ENCODE measurements at places on chromosomes 1 and 21. TPM values are rescaled to one million over a fixed set of nuclear protein-coding genes. Genes with fewer than 3 reads are reported as not detected.

PGBD5 gene
- 1.1 TPM for total RNA-seq

DNA sequence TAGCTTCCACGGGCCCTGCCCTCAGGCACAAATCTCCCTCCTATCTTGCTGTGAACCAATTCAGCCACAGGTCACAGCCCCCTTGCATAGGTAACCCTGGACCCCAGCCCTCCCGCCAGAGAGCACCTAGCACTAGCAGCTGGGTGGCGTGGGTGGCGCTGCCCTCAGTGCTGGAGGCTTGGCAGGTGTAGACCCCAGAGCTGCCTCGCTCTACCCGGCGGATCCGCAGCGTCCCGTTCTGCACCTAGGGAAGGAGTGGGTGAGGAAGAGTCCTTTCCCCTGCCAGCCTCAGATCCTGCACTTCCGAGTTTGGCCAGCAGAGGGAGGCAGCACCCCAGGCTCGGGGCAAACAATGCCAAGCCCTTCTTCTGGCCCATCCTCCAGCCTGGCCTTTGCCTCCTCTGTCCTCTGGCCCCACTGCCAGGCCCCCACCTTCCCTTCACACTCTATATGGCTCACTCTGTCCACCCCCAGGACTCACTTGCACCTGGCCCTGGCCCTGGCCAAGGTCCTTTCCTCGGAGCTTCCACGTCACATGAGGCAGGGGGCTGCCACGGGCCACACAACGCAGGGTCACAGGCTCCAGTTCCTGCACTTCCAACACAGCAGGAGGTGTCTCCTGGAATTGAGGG is 9.0 kb downstream of the IGSF9 start:
- no peak for DNase-seq

DNA sequence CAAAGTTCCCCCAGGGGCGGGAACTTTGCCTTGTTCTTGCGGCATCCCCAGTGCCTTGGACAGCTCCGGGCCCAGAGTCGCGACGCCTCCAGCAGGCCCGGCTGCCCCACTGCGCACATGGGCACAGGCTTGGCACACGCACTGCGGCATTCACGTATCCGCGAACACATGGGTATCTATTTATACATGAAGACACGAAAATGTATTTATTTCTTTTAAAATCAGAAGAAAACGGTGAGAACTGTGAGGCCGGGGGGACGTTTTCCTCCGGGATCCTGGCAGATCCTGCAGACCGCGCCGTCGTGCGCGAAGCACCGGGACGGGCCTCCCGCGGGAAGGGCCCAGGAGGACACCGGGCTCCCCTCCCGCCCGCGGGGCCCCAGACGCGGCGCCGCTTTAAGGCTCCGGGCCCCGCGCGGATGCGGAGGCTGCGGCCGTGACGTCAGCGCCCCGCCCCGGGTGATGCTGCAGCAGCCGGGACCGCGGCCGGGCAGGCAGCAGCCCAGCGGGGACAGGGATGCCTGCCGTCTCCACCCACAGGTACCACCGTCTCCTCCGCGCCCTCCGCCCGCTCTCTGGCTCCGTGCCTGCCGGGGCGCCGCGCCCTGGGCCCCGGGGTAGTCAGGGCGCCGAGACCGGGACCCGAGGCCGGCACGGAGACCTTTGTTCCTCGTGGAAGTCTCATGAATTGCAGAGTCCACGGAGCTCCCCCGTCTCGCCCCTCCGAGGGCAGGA is at the start of gene SLC45A1:
TSS of gene SLC45A1 (plus strand) at position 468 of the 735 bp plus-strand sequence. CDS start 6,216 bp downstream, outside the sequence.
- no peak for DNase-seq

TDRD5 gene
- total RNA-seq: not detected

DMRTA2 gene
- not detected for total RNA-seq

ADAMTS5 gene
- 65.0 TPM for total RNA-seq

- DNase-seq: no peak
Observed at GRCh38 chr1:240635466-240636256, 23.7 kb upstream of the GREM2 start.

GRCh38 chr1:66539491-66539890 is 5.5 kb downstream of the SGIP1 start:
- no peak for DNase-seq

FCRL2 gene
- total RNA-seq: not detected

SYF2 gene
- total RNA-seq: 38.4 TPM

TNFRSF8 gene
- not detected for total RNA-seq

RAB3B gene
- total RNA-seq: 8.2 TPM

GSTM3 gene
- 41.4 TPM for total RNA-seq

DNA sequence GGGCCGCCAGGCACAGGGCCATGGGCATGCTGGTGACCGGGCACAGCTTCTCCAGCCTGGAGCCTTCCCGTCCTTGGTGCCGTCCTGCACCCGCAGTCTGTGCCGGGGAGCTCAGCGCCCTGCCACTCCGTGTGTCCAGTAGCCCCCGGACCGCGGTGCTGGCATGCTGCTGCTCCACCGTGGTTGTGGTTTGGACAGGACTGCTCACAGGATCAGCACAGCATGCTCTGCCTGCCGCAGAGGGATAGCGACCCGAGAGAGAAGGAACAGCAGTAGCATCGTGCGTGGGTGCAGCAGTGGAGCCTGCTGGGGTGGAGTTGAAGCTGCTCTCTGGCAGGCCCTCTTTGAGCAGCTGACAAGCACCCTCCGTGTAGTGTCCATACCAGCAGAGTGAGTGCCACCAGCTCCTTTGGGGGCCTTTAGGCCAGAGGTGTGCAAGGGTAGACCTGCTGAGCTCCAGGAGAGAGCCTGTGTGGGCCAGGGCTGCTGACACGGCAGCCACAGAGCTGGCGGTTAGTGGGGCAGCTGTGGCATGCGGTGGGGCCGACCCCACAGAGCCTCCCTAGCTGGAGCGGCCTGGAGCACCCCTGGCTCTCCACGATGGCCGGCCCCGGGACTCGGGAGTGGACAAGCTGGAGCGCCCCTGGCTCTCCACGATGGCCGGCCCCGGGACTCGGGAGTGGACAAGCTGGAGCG is 6.4 kb upstream of the PCBP3 start:
- peak; percentile 82 for DNase-seq

FCRL1 gene
- total RNA-seq: not detected

GRCh38 chr1:165114022-165114888 is 242.3 kb downstream of the LMX1A start:
- no peak for DNase-seq

DTL gene
- 6.7 TPM for total RNA-seq

GRCh38 chr1:31681415-31681814 is 22.4 kb downstream of the COL16A1 start:
- no peak for DNase-seq

- no peak for DNase-seq
Observed at GRCh38 chr1:76507376-76507775, 359.9 kb upstream of the ST6GALNAC5 start.

DNA sequence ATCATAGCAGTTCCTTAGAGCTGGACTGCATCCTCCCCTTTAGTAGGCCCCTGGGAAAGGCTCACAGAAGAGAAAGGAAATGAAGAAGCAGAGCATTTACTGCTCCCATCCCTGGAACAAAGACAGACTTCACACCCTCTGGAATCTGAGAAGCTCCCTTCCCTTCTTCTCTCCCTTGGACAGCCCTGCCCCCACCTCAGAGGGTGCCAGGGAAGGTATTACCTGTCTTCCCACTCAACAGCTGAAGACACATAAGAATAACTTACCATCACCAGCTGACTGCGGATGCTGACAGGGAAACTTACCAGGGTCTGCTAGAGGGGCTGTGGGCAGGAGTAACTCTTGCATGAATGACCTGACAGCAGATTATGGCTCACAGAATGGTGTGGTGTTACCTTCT is 14.1 kb upstream of the FAAH start:
- DNase-seq: no peak

DNA sequence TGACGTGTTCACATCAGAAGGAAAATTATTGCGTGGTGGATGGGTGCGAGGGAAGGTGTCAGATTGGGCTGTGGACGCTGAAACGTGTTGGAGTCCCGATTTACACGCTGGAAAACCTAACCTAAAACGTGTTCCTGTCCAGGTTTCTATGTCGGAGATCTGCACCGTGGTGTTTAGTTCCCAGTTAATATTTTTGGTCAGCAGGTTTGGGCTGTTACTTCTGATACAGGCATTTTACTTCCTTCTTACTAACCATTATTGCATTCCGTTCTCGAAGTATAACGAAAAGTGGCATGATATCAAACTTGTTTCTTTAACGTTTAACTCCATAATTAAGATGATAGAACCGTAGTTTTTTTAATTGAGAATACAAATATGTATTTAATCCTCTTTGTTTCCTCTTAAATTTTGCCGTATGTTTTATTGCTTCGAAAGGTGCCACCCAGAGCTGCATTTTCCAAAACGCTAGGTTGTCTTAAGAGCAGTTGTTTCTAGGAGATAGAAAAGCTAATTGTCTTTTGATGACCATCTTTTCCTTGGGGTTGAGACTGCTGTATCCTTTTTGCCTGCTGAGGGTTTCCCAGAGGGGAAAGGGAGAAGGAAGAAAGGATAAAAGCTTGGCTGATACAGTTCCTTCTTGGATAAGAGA is 1.3 kb downstream of the ADARB1 start:
- no peak for DNase-seq

DNA sequence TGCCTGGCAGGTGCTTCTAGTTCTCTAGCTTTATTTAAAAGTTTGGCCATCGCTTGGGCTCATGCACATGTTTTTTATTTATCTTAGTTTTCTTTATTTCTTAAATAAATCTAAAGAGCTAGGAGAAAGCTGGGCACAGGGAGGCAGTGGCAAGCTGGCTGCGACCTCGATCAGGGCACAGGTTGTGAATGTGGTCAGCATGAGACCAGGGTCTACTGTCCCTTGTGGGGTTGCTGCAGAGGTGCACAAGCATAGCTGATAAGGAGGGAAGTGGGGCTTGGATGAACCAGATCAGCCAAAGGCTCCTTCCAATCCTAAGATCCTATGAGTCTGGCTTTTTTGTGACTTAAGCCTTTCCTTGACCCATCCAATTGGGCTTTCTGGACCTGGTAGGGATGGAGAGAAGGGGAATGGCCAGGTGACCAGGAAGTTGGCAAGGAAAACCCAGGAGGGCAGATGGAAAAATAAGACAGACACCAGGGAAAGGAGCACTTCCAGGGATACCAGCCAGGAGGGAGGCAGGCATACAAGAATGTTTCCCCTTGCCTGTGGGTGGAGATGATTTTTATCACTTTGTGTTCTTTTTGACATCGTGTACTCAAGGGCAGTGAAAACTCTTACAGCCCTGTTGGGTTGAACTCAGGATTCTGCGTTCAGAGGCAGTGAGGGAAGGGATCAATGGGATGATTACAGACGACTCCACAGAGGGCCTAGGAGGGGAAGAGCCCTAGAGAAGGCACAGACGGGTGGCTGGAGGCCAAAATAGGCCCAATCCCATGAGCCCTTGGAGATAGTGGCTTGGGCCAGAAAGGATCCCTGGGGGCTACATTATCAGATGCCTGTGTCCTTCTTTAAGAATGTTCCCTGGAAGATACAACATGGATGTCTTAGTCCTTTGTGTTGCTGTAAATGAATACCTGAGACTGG is 8.5 kb downstream of the CYP4B1 start:
- peak; percentile 62 for DNase-seq

C1QTNF12 gene
- 3.8 TPM for total RNA-seq

DNA sequence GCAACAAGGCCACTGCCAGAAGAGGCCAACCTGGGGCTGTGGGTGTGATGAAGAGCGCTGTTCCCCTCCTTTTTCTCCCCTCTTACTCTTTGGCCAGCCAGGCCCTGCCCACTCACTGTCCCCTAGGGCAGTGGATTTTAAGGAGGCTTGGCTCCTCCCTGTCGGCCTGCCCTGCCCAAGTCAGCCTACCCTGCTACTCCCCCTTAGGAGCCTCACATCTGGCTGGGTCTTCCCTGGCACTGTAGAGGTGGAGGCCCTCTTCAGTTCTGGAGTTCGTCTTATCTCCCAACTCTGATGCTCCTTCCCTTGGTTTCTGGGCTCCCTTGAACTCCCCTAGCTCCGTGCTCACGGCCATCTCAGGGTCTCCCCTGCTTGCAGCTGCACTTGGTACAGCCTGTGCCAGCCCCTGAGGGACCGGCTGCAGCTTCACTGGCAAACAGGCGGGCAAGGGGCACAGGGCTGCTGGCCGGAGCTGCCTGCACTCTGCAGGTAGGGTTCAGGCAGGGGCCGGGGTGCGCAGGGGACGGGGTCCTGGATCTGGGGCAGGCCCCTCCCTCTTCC is 4.0 kb downstream of the AMPD2 start:
- peak; percentile 84 for DNase-seq
